ENCODE measurements at places on chromosomes 12 and 14. TPM values are rescaled to one million over a fixed set of nuclear protein-coding genes. Genes with fewer than 3 reads are reported as not detected.

GRCh38 chr14:79631276-79631675, 580.0 kb downstream of the DIO2 start:
- no peak for DNase-seq

- no peak for DNase-seq
These were observed 41.9 kb downstream of the SLC16A7 start for GRCh38 chr12:59637692-59638070.

The NR1H4 gene
- total RNA-seq, result 0.34 TPM

- no peak for DNase-seq
These were observed 982.9 kb upstream of the TMEM132C start for GRCh38 chr12:127284021-127284420.

DNA sequence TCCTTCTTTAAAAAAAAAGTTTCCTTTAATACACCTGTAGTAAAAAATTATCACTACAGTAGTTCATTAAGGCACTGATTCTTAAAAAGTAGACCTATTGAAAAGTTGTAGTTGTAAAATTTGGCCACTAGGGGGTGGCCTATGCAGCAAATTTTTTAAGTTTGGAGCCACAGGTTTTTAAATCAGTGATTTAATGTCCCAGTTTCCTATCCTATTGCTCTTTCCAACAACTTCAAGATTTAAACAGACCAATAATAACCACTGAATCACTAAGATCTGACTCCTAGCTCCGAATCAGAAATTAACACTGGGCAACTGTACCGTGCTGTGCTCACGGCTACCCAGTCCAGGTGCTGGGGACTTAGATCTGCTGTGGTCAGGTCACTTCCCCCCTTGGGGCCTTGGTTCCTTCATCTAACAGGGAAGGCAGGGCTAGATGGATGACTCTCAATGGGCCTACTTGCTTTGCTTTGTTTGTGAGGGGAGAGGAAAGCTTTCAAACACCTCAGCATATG, 279.3 kb downstream of the MED13L start:
- DNase-seq, result peak; percentile 74
